Stimulated activated CD4-positive, alpha-beta T cell treated with anti-CD3 and anti-CD28 coated beads, Interleukin-1b, Interleukin-23, amount 100 ng/mL, for 1 hour (primary cell): ENCODE measurements at places on chromosomes 3 and 15.

- DNase-seq = no peak
These were observed 181.3 kb downstream of the ECT2 start for GRCh38 chr3:172931746-172932285.

- DNase-seq = no peak
These were observed 101.1 kb downstream of the CMSS1 start for GRCh38 chr3:99918715-99919114.

DNA sequence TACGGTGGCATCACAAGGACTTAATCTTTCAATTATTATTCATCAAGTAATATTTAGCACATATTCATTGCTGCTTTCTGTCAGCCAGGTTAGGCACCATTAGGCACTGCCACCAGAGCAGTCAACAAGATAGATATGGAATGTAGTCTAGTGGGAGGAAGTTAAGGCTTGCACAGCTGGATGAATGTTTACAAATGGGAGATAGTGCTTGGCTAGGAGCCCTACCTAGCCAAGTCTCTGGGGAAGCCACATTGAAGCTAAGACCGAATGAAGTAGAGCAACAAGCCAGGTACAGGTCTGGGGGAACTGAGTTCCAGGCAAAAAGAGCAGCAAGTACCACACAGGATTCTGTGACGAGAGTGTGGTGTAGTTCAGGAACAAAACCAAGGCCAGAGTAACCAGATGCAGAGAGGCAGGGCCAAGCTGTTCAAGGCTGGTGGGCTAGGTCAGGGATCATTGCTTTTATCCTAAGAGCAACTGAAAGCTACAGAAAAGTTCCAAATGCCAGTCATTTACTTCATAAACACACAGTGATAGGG lies 33.4 kb upstream of the SCAANT1 start:
- DNase-seq = no peak

DNA sequence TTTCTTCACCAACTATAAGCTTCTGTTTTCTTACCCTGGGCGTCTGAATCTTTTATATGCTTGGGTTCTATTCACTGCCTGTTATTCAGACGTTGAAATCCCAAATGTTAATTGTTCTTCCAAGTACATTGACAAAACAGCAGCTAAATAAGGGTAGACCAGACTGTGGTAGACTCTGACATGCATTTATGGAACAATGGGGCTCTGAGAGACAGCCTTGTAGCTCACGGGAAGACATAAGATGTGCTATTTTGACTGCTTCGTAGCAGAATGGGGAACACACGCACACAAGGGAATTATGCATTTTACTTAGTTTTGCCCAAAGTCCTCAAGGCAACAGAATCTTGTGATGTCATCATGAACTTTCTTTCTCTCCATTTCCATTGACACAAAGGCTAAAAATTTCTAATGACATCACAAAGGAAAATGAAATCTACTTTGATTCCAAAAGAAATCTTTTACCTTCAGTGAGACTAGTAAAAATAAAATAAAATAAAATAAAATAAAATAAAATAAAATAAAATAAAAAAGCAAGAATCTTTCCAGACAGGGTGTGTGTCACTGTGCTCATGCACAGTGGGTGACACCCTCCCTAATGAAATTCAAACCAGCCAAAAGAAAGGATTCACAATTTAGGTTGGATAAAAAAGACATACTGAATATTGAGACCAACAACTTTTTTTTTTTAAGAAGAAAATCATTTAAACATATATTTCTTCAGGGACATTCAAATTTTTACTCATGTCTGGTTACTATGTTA lies 346.6 kb downstream of the ZBTB20 start:
- no peak for DNase-seq

DNA sequence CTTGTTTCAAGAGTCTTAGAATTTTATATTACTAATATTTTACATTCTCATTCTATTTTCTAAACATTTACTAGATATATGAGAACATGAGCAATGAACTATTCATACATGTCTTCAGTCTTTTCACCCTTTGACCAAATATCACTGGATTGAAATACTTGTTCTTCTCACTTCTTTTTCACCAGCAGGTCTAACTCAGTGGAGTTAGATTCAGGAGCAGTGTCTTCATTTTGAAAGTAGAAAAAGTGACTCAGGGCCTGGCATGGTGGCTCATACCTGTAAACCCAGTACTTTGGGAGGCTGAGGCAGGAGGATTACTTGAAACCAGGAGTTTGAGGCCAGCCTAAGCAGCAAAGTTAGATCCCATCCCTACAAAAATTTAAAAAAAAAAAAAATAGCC lies 70.8 kb downstream of the USP13 start:
- no peak for DNase-seq

GRCh38 chr3:16509721-16510619 lies 3.5 kb downstream of the RFTN1 start:
- no peak for DNase-seq

- no peak for DNase-seq
These were observed 342.1 kb downstream of the SLC9A9 start for GRCh38 chr3:143506190-143506589.

GRCh38 chr3:158103081-158103886 lies 2.9 kb downstream of the SHOX2 start:
- no peak for DNase-seq
